ENCODE measurements at places on chromosomes 2 and 18.

GRCh38 chr18:48340560-48340959 lies 68.6 kb downstream of the ZBTB7C start:
- no peak for DNase-seq

- DNase-seq = peak; percentile 77
These were observed 256.6 kb upstream of the RASGRP3 start for GRCh38 chr2:33219850-33220275.

GRCh38 chr2:16475986-16476567 lies 189.6 kb downstream of the CYRIA start:
- no peak for DNase-seq

DNA sequence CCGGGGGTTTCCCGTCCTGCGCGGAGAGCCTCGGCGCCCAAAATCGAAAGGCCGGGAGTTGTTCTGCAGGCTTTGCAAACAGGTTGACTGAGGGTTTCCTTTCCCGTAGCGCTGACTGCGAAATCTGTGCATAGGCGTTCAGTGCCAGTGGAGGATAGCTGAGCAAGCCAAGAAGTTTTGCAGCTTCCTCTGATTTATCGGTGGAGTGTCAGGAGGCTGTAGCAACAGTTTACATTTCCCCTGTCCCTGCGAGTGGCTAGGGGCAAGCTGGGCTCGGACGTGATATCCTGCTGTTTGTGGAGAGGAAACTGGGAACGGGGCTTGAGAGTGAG lies 694 bp downstream of the THSD7B start:
- DNase-seq = no peak

GRCh38 chr2:85394261-85394681 lies 15.9 kb downstream of the CAPG start:
- no peak for DNase-seq

GRCh38 chr2:240991378-240992263 lies 6.8 kb upstream of the SNED1 start:
- DNase-seq = peak; percentile 85

- peak; percentile 47 for DNase-seq
These were observed 61.4 kb downstream of the LHCGR start for GRCh38 chr2:48694149-48694548.

GRCh38 chr2:210337159-210337558 lies 22.2 kb upstream of the MYL1 start:
- no peak for DNase-seq

DNA sequence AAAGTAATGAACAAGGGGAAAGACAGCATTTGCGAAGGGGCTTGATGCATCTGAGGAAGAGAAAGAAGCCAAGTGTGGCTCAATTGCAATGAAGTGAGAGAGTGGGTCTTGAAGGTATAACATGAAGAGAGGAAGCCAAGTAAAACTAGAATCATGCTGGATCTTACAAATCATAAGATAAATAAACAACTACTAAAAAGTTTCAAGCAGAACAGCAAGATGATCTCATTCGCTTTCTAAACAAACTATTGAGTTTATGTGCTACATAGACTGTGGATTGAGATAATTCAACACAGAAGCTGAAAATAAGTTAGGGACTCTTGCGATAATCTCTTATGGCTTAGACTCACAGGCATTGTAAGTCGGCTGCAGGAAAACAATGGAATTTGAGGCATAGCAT lies 1310.5 kb upstream of the NRXN1 start:
- DNase-seq = peak; percentile 75

- DNase-seq = peak; percentile 76
These were observed 90.3 kb downstream of the RBMS1 start for GRCh38 chr2:160402997-160403979.

GRCh38 chr2:105989070-105989469 lies 205.0 kb downstream of the UXS1 start:
- no peak for DNase-seq

DNA sequence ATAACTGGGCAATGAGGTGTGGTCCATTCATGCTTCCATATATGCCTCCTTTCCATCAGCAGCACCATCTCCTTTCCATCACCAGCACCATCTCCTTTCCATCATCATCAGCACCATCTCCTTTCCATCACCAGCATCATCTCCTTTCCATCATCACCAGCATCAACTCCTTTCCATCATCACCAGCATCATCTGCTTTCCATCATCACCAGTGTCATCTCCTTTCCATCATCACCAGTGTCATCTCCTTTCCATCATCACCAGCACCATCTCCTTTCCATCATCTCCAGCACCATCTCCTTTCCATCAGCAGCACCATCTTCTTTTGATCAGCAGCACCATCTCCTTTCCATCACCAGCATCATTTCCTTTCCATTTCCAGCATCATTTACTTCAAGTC lies 297.5 kb upstream of the SPHKAP start:
- DNase-seq = no peak

GRCh38 chr2:99488539-99489062 lies 1.2 kb downstream of the REV1 start:
- peak; percentile 54 for DNase-seq

DNA sequence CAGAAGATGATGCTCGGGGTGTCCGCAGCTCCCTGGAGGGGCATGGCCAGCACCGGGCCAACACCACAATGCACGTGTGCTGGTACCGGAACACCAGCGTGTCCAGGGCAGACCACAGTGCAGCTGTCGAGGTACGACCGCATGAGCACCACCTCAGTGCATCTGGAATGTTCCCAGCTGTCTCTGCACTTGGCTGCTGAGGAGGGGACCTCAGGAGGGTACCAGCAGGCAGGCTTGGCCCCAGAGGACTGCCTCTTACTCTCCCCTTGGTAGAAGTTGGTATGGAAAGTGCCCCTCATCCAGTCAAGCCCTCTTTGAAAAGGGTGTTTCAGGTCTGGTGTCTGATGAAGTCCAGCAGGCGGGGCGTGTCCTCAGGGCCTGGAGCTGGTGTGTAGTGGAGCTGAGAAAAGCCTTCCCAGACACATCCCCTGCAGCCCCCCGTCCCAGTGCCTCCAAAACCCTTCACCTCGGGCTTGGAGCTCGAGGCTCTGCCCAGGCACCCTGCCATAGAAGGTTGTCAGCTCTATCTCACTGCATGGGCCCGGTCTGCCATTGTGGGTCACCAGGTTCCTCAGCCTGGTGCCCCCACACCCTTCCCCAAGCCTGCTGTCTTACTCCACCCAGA lies 16.7 kb downstream of the STK25 start:
- DNase-seq = no peak

GRCh38 chr2:3413697-3414096 lies 34.2 kb downstream of the TRAPPC12 start:
- DNase-seq = no peak

DNA sequence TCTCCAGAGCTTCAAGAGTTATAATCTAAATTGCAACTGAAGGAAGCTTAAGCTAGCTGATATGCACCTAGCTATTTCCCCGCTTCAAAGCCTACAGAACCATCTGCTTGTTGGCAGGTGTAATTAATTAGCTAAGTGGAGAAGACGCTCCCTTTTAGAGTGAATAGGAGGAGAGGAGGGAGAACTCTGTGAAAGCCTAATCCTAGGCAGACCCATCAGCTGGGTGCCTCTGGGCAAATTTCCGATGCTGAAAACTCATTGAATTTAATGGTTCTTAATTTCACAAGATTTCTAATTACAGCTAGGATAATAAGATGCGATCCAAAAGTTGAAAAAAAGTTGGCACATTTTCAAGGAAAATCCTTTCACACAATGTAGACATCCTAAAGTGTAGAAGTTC lies 735.9 kb downstream of the ERBB4 start:
- no peak for DNase-seq

GRCh38 chr2:68620772-68621171 lies 22.6 kb upstream of the PROKR1 start:
- DNase-seq = peak; percentile 18

GRCh38 chr2:173812321-173812720 lies 152.9 kb downstream of the SP3 start:
- DNase-seq = no peak

GRCh38 chr2:20035955-20036666 lies 15.3 kb downstream of the LAPTM4A start:
- no peak for DNase-seq

GRCh38 chr2:55718165-55719008 lies 24.7 kb upstream of the PNPT1 start:
- DNase-seq = peak; percentile 73

DNA sequence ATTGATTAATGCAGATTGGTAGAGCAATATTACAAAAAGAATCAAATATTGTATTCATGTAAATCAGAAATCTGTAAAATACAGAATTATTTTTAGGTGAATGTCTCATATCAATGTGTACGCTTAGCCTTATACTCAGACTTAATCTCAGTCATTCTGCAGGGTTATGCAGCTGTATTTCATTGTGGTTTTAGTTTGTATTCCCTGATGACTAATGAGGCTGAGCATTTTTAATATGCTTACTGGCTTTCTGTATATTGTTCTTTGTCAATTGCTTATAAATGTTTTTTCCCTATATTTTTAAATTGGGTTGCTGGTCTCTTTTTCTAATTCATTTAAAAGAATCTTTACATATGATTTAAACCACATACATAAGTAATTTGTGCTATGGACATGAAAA lies 50.1 kb downstream of the CDH19 start:
- DNase-seq = peak; percentile 67

DNA sequence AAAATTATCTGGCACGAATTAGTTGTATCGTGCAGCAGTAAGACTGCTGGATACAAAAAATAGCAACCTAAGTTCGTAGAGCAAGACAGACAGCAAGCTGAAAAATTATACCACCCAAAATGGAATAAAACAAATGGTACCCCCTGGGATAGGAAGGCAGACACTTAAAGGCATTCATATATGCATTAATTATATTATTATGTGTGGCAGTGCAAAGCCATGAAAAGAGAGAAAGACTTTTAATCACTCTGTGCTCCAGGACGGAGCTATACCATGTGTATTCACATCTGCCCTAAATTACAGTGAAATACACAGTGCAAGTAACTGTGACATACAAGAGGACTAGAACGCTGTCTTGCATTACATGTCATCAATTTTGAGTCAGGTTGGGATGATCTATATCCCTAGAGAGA lies 235.9 kb downstream of the GULP1 start:
- no peak for DNase-seq

- no peak for DNase-seq
These were observed 101.8 kb upstream of the HDAC4 start for GRCh38 chr2:239502430-239503186.

GRCh38 chr2:240809276-240809675 lies 10.7 kb downstream of the KIF1A start:
- no peak for DNase-seq

- no peak for DNase-seq
These were observed 235.9 kb downstream of the SETBP1 start for GRCh38 chr18:44916429-44917207.

DNA sequence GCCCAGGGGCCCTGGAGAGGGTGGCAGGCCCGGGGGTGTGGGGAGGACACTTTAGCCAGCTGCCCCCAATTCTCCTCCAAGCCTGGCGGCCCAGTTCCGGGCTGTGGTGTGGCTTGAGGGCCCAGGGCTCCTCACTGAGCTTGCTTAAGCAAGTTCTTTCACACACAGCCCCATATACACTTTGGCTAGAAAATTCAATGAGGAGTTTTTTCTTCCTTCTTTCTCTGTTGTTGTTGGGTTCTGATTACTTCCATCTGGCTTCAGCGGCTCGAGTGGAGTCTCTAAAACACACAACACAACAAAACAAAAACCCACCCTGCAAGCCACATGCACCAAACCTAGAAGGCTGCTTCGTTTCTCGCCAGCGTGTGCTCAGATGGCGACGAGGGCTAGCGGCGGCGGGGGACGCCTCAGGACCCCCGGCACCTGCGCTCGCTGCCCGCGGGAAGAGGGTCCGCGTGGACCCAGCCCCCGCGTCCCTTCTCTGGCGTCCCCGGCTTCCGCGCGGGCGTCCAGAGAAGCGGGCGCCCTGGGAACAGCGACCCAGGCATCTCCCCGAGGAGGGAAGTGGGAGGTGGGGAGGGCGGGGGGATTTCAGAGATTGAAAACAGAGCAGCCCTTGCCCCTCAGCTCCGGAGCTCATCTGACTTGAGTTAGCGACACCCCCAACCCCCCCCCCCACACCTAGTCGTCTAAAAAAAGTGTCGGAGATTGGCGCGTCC lies 577 bp upstream of the GLI2 start:
- DNase-seq = no peak
